ENCODE measurements at places on chromosomes 3 and 15. TPM values are rescaled to one million over a fixed set of nuclear protein-coding genes. Genes with fewer than 3 reads are reported as not detected.

GRCh38 chr3:177481329-177481728, 284.0 kb upstream of the TBL1XR1 start:
- DNase-seq, result no peak

Gene TAGLN3
- 0.39 TPM for total RNA-seq

- DNase-seq, result no peak
These were observed 110.7 kb downstream of the PLD1 start for GRCh38 chr3:171699601-171700000.

GRCh38 chr3:136412307-136412706, 162.2 kb downstream of the PCCB start:
- no peak for DNase-seq

DNA sequence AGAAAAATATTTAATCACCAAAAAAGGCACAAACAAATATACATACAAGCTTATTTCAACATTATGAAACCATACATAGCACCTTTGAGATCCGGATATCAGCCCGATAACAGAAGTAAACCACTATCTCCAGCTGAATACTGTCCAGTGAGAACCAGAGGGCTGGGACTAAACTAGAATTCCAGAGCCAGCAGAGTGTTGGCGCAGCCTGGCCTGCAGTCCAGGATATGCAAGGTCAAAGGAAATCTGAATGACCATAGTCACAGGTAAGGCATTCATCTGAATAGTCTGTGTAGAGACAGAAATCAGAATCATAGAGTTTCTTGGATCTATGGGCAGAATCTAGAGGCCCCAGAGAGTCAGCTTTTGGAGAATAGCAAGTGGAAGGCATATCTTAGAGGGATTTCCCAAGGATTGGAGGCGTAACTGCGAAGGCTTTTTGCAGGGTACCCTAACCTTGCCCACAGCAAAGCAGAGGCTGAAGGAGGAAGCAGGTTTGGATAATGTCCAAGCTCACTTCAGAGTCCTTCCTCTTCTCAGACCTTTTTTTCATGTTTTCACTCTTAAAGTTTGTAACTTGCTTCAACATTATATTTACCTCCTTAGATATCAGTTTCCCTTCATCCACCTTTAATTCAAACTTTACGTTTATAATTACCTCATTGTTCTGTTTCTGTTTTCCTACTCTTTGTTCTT, 32.5 kb upstream of the TP63 start:
- DNase-seq, result peak; percentile 31

- peak; percentile 44 for DNase-seq
These were observed 618.5 kb upstream of the BCHE start for GRCh38 chr3:166455744-166456143.

DNA sequence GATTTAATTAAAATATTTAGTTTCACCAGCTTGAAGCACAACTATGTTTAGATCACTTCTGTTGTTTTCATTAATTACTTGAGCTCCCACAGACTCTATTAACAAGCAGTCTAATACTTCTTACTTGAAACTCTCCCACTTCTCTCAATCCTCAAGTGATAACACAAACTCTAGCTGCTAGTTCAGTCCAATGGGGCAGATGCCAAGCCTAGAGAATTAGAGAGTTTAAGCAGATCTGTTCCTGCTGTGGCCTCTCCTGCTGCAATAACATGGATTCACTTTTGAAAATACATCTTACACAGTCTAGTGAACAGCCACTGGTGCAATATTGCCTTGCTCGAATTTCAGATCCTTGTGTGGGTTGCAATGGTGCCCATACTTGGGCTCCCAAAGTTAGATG, 566.4 kb upstream of the SGO1 start:
- no peak for DNase-seq
